ENCODE measurements at places on chromosomes 7 and 10. TPM values are rescaled to one million over a fixed set of nuclear protein-coding genes. Genes with fewer than 3 reads are reported as not detected.
A peak's percentile ranks its signal among the peaks of the same experiment; 100 is the strongest.

SORCS1 gene
- 2.3 TPM for total RNA-seq

- no peak for DNase-seq
These were observed 83.8 kb upstream of the MACROH2A2 start for GRCh38 chr10:69968830-69969229.

LIPK gene
- total RNA-seq = not detected

PHYHIPL gene
- total RNA-seq = not detected

DNA sequence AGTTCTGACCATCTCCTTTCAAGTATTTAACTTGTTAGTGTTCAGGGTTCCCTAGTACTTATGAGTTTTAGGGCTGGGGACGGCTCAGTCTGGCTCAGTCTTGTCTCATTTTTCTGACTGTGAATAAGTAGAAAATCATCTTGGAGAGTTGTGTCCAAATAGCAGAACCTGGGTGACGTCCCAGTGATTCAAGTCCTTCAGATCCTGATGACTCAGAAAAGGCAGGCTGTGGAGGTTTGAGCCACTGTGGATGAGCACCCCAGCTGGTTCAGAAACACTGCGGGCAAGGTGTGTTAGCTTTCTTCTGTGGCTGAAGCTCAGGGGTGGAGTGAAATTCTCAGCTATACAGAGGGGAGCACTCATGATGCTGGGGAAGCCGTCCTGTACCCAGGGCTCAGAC, 154.4 kb upstream of the NPY start:
- no peak for DNase-seq

DNA sequence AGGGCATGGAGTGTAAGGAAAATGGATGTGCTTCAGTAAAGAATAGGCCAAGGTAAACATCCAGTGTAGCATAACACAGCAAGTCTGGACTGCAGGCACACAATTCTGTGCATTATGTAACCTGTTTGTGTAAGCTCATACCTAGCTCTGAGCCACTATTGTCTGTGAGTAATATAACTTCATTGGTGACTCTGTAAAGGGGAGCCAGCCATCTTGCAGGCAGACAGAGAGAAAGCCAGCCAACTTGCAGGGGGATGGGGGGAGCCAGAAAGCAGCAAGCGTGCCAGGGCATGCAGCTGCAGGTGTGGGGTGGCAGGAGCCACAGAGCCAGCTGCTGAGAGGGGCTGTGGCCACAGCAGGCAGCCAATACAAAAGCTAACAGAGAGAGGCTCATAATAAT, 449.2 kb downstream of the IPMK start:
- no peak for DNase-seq

GRCh38 chr10:14667781-14668180, 106.9 kb downstream of the FAM107B start:
- DNase-seq = no peak

MYOF gene
- total RNA-seq = 21.0 TPM

CUZD1 gene
- total RNA-seq = 0.12 TPM

GPR26 gene
- total RNA-seq = not detected

DNA sequence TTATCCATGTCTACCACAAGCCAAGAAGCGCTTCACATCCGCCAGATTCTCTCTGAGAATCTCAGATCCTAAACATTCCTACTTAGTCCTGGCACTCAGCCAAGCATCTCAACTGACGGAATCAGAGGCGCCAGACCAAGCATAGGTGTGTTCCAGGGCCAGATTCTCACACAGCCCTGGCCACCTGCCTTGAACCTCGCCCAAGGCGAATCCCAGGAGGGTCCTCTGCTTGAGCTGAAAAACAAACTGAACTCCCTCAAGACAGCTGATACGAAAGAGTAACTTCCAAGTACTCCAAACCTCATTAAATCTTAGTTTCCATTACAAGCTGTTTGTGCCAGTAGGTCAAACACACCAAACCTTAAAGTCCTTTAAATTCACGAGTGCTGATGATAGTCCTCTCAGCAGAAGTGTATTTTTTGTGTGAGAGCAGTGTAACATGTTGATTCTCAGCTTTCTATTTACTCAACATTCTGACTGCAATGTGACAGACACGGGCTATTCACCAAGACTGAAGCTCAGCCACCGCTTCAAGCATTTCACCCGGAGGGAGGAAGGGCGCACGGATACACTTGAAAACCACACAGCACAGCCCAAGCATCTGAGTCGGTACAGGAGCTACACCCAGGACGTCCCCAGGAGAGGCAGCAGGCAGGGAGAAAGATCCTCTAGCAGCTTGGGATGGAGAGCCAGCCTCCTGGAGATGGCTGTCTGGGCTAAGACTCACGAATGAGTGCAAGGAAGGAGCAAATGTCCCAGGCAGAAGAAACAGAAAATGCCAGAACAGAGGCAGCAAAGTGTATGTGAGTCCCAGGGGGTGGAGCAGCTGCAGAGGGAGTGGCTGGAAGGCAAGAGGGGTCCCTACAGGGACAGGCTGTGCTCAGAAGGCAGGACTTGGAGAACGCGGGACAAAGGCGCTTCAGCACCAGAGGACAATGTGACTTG, 6.0 kb downstream of the PARD3 start:
- peak; percentile 52 for DNase-seq
